ENCODE measurements at places on chromosomes 12 and 14. TPM values are rescaled to one million over a fixed set of nuclear protein-coding genes. Genes with fewer than 3 reads are reported as not detected.

NKX2-8 gene
- not detected for total RNA-seq

KRT2 gene
- total RNA-seq = not detected

AQP6 gene
- total RNA-seq = not detected

PGF gene
- 0.44 TPM for total RNA-seq

C12orf57 gene
- total RNA-seq = 104 TPM

NRIP2 gene
- total RNA-seq = not detected

SGPP1 gene
- 6.5 TPM for total RNA-seq

ISCA2 gene
- total RNA-seq = 20.3 TPM
